ENCODE measurements at places on chromosomes 4 and X.

GRCh38 chrX:50635162-50635561 lies 164.5 kb upstream of the DGKK start:
- DNase-seq, result no peak

- DNase-seq, result no peak
Measured at GRCh38 chr4:8019396-8020365, 80.0 kb upstream of the AFAP1 start.

DNA sequence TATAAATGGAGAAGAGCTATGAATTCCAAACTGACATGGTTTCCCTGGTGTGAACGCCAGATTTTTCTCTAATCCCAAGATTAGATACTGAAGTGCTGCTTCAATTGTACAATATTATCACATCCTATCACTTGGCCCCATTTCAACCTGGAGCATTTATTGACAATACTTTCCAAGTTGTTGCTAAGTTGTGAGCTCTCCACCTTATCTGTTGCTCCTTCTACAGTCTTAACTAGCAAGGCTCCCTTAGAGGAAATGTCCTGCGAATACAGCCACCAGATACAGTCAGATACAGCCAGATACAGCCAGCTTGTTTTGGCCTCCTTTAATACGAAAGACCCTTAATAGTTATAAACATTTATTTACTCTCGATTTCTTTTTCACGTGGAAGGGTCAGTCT lies 466.3 kb upstream of the FAM241A start:
- DNase-seq, result no peak

GRCh38 chr4:70734168-70734954 lies 12.6 kb downstream of the RUFY3 start:
- DNase-seq, result peak; percentile 49

GRCh38 chr4:37666625-37667071 lies 19.5 kb downstream of the RELL1 start:
- peak; percentile 82 for DNase-seq

GRCh38 chr4:185461565-185461964 lies 10.0 kb downstream of the CCDC110 start:
- DNase-seq, result no peak

DNA sequence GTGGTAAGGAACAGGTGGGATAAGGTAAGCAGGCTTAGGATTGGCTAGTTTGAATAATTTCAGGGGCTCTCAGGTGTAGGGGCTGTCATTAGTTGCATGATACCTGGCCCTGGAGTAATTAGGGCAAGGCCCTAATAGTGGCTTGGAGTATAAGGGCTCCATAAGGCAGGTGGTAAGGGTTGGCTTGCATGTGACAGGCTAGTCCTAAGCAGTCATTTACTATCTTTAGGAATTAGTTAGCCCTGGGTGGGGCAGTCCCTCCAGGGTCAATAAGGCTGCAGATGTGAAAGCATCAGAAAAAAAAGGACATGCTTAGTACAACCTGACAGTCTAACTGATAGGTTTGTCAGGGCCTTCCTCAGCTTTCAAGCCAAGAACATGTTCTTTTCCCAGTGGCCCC lies 7.8 kb upstream of the TMPRSS11D start:
- DNase-seq, result no peak

DNA sequence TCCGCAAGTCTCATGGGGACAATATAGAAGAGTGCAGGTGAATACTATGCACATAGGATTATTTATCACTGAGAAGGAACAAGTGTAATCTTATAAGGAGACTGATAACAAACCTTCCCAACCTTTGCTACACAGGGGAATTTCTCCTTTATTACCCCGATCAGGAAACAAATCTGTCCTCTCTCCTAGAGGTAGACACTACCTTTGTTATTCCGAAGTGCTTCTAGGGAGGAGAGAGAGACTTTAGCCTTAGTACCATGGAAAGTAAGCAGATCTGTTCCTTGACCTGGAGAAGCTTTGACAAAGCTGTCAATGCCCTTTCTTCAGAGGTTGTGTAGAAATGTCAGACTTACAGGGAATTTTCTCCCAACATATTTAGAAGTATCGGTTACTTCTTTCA lies 475.5 kb downstream of the CCSER1 start:
- DNase-seq, result no peak

- no peak for DNase-seq
Measured at GRCh38 chr4:58551676-58552075, 1441.5 kb upstream of the IGFBP7 start.

- DNase-seq, result peak; percentile 78
Measured at GRCh38 chrX:149539283-149540130, 1.3 kb upstream of the EOLA1 start.

DNA sequence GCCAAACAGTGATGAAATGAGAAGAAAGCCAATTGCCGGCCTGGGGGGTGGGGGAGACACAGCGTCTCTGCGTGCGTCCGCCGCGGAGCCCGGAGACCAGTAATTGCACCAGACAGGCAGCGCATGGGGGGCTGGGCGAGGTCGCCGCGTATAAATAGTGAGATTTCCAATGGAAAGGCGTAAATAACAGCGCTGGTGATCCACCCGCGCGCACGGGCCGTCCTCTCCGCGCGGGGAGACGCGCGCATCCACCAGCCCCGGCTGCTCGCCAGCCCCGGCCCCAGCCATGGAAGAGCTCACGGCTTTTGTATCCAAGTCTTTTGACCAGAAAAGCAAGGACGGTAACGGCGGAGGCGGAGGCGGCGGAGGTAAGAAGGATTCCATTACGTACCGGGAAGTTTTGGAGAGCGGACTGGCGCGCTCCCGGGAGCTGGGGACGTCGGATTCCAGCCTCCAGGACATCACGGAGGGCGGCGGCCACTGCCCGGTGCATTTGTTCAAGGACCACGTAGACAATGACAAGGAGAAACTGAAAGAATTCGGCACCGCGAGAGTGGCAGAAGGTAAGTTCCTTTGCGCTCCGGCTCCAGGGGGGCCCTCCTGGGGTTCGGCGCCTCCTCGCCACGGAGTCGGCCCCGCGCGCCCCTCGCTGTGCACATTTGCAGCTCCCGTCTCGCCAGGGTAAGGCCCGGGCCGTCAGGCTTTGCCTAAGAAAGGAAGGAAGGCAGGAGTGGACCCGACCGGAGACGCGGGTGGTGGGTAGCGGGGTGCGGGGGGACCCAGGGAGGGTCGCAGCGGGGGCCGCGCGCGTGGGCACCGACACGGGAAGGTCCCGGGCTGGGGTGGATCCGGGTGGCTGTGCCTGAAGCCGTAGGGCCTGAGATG lies at the start of gene SHOX:
SHOX (plus strand) TSS at position 180 of the 885 bp plus-strand sequence; CDS start at position 287, 107 bp downstream.
- DNase-seq, result no peak

GRCh38 chr4:10730590-10730989 lies 46.0 kb upstream of the CLNK start:
- no peak for DNase-seq

DNA sequence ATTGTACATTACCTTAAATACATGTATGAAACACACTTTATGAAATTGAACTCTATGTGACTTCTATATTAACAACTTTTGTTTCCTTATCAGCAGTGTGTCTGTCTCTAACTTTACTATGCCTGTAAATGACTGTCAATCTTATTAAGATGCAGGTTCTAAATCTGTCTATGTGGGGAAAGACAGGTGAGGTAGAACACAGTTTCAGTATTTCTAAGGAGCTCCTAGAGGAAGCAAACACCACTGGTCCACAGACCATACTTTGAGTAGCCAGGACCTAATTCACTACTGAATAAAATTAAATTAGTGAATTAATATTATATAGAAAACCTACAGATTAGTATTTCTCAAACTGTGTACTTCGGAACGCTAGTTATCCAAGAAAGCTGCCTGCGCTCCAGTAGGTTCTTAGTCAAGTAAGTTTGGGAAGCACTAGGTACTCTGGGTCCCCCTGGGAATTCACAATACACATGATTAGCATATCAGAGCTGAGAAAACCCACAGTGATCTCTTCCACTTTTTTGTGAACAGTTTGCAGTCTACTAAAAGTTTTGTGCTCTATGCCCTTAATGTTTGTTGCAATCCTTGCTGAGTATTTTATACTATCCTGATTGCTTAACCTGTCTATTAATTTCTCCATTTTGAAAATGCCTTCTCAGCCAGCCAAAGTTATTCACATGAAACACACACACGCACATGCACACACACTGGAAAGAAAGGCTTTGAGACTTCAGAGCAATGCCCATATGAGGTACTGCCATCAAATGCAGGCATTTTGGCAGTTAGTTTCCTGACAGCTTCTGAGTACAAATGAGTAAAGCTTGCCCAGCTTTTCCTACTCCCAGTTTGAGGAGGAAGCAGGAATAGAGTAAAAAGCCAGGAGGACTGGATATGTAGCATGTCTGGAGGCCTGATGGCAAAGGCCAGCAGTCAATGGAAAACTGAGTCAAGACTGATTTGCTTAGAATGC lies 133.6 kb upstream of the CPEB2 start:
- DNase-seq, result peak; percentile 37

- peak; percentile 12 for DNase-seq
Measured at GRCh38 chr4:83364312-83364711, 29.7 kb upstream of the HPSE start.

DNA sequence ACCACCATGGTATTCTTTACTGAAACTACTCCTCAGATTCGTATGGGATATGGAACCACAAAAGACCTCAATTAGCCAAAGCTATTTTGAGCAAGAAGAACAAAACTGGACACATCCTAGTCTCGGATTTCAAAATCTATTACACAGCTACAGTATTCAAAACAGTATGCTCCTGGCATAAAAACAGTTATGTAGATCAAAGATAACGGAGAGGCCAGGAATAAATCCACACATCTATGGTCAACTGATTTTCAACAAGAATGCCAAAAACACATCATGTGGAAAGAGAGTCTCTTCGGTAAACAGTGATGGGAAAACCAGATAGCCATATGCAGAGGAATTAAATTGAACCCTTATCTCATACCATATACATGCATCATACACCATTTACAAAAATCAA lies 155.3 kb downstream of the SPCS3 start:
- no peak for DNase-seq

- DNase-seq, result no peak
Measured at GRCh38 chrX:9587642-9588041, 122.8 kb downstream of the TBL1X start.

DNA sequence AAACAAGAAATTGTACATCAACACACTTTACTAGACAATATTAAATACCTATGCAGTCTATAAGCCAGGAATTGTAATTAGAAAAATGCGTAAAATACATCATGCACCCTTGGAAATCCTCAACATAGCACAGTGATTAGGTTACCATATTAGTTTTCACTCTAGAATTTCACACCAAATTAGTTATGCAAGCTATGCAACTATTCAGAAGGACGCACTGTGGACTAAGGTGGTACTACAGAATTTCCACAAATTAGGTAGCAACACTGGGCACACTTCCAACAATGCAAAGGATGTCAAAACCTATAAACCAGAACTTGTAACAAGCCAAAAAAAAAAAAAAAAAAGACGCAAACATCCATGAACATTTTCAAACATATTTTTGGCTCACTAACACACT lies 71.1 kb upstream of the ZCCHC13 start:
- DNase-seq, result peak; percentile 32

GRCh38 chr4:37584493-37585060 lies 101.6 kb downstream of the RELL1 start:
- no peak for DNase-seq

- DNase-seq, result no peak
Measured at GRCh38 chr4:184812199-184812542, 13.6 kb downstream of the ACSL1 start.

GRCh38 chr4:8185295-8185694 lies 13.8 kb upstream of the SH3TC1 start:
- no peak for DNase-seq

GRCh38 chr4:19636451-19636850 lies 615.3 kb upstream of the SLIT2 start:
- DNase-seq, result no peak

DNA sequence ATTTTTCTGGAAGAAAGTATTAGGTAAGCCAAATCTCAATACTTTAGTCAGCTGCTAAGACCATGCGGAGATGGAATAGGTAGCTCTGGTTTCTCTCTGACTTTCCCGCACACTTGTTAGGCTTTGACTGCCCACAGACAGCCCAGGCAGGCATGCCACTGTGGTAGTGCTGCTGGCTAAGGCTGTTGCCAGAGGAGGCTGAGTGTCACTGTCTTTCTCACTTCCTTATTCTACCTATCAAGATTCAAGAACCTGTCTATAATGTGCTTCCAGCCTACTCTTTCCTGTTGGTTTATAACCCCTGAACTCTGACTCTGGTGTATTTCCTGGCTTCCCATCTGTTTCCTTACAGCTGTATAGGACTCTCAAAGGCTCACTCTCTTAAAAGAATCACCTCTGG lies 81.8 kb upstream of the TRPC5 start:
- no peak for DNase-seq

DNA sequence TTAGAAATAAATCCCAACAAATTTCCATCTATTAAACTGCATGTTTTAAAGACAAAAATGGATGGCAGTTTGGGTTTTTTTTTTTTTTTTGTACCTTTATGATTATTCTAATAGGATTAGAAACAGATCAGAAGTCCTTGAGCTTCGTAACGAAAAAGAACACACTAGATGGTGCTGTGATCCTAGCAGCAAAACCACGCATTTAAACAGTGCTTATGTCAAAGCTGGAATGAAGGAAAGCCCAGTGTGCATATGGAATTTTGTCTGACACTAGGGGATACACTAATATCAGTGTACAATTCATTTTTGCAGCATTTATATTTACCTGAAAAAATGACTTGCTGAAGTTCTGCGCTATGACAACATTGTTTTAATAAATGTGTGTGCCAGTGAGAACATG lies 229.1 kb downstream of the VEGFC start:
- DNase-seq, result no peak

- no peak for DNase-seq
Measured at GRCh38 chrX:95441836-95442235, 1242.8 kb upstream of the DIAPH2 start.

GRCh38 chr4:85051526-85051925 lies 85.0 kb upstream of the WDFY3 start:
- DNase-seq, result no peak

DNA sequence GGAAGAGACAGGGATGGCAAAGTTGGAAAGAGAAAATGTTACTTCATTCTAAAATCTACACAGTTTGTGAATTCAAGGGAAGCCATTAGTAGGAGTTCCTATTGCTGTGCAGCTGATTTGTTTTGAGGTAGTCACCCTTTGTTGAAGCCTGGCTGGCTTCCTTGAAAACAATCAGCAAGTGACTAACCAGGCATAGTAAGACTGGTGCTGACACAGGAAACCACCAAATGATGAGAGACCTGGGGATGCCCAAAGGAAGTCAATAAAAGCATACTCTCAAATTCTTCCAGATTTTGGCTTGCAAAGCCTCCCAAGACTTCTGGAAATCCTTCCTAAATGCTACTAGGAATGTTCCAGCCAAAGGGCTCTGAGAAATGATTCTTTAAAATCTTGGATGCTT lies 23.9 kb upstream of the PRDM8 start:
- DNase-seq, result peak; percentile 31

DNA sequence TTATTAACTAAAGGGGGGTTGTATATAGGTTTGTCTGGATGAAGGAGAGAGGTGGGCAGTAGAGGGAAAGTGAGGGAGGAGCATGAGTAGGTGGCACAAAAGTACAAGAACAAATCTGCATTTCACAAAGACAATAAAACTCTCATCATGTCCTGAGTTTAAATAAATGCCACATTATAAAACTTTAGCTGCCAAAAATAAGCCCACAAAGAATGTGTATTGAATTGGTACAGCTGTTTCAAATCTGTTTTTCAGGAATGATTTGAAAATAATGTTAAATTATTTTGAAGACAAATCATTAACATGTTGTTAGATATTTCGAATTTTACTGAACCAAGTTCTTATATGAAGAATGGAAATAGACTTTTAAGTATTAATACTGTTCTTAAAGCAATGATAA lies 5.8 kb downstream of the CNKSR2 start:
- DNase-seq, result no peak

GRCh38 chrX:12798601-12799000 lies 7.4 kb downstream of the PRPS2 start:
- DNase-seq, result no peak

GRCh38 chr4:145776208-145776607 lies 96.3 kb downstream of the C4orf51 start:
- no peak for DNase-seq

GRCh38 chr4:120525106-120525505 lies 397.4 kb downstream of the PRDM5 start:
- DNase-seq, result no peak
